ENCODE measurements at places on chromosomes 4 and X. TPM values are rescaled to one million over a fixed set of nuclear protein-coding genes. Genes with fewer than 3 reads are reported as not detected.
A peak's percentile ranks its signal among the peaks of the same experiment; 100 is the strongest.

GRCh38 chrX:21014326-21014725, 359.9 kb upstream of the CNKSR2 start:
- DNase-seq = no peak

DNA sequence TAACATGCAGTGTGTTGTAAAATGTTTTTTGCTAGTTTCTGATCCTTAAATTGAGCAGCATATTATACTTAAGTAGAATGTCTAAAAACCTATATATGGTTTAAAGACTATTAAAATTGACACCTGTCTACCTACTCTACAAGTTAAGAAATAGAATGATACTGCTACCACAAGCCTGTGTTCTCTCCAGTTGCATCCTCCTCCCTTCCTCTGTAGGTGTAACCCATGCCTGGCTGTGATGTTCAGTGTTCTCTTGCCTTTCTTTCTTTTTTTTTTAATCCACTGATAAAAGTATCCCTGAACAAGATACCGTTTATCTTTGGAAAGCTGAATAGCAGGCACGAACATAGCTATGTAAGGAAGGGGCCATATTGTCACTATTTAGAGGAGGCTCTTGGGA, 99.1 kb downstream of the KDM6A start:
- no peak for DNase-seq

DNA sequence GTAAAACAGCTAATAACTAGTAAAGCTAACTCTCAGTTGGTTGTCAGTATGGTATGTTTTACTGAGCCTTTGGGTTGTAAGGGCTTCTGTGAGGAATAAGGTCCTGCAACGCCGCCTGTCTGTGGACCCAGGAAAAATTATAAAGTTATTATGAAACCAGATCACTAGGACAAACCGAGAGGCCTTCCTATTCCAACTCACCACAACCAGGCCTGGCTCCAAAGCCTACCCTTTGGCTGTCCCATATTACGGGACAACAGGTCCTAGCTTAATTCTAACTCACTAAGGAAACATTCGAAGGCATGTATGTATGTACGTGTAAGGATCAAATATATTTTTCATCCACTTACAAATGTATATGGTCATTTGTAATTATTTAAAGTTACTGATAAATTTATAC, 1.4 kb downstream of the ANKRD17 start:
- DNase-seq = peak; percentile 91

DNA sequence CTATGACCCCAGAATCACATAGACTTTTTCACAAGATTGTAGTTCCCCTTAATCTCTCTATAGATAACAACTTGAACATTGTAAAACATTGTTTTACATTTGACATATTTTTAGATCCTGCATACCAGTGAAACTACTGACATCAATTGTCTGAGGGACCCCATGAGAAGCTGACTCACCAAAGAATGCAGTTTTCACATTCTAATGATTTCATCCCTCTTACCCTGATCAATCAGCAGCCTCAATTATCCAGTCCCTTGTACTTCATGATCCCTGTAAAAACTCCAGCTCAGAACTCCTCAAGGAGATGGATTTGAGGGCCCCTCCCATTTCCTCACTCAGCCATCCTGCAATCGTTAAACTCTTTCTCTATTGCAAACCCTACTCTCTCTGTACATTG, 411.0 kb upstream of the NDST3 start:
- no peak for DNase-seq

DNA sequence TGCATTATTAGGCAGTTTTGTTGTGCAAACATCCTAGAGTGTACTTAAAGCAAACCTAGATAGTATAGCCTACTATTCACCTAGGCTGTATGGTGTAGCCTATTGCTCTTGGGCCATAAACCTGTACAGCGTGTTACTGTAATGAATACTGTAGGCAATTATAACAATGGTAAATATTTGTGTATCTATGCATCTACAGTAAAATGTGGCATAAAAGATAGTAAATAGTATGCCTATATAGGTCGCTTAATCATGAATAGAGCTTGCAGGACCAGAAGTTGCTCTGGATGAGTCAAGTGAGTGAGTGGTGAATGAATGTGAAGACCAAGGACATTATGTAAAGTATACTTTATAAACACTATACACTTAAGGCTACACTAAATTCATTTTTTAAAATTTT, 16.6 kb downstream of the USO1 start:
- peak; percentile 17 for DNase-seq

DNA sequence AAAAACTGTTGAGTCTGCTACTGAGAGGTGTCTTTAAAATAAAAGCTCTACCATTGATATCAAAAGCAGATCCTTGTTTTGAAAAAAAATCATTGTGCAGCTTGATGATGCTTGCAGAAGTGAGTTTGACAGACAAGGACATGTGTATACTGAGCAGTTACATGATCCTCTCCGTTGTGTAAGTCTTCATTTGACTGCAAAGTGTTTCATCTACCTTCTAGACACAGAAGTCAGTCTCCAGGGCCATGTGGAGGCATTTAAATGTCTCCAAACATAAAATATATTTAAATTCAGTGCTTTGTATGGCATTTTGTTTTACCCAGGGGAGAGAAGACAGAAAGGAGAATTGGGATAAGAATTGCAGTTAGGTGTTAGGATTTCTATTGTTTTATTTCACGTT, 107.8 kb upstream of the MYOZ2 start:
- no peak for DNase-seq

- DNase-seq = no peak
Observed at GRCh38 chrX:69161786-69162349, 3.4 kb downstream of the PJA1 start.

GRCh38 chr4:166012129-166013030, 139.3 kb downstream of the TLL1 start:
- DNase-seq = no peak

GRCh38 chr4:87838890-87839591, 6.3 kb downstream of the MEPE start:
- DNase-seq = peak; percentile 71

DNA sequence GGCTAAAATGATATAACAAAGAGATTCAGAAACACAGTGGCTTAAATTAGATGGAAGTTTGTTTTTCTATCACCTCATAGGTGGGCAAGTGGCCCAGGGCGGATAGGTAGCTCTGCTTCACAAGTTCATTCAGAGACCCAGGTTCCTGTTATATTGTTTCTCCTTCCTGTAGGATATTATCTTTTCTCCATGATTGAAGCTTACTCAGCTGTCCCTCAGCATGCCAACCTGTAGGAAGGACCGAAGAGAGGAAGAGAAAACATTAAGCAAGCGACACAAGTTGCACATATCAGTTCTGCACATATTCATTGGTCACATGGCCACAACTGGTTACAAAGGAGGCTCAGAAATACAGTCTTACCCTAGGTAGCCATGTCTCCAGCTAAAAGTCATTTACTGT, 6.9 kb downstream of the KLHL5 start:
- no peak for DNase-seq

- peak; percentile 68 for DNase-seq
Observed at GRCh38 chr4:181959121-181959520, 284.1 kb upstream of the TENM3 start.

- no peak for DNase-seq
Observed at GRCh38 chrX:68989456-68989855, 160.6 kb downstream of the EFNB1 start.

DNA sequence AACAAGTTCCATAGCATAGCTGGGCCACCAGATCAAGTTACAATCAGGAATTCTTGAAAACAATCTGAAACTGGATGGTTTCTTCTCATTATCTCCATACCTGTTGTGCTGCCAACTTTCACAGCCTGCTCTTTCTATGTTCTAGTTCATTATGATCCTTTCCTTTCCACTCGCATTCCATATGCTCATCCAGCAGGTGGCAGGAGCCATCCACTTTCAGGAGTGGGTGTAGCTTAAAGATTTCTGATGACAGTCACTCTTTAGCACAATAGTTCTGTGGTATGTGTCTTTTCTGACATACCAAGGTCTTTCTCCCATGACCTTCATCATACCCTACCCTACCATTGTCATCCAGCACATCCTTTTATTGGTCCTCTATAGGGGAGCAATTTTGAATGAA, 46.4 kb downstream of the PAGE2 start:
- peak; percentile 47 for DNase-seq

Gene SERPINA7
- not detected for total RNA-seq

Gene SLITRK4
- not detected for total RNA-seq

Gene BEX5
- total RNA-seq = not detected

Gene UGT8
- total RNA-seq = not detected

Gene ZNF630
- 0.25 TPM for total RNA-seq

Data from GM23248 (cell line).